ENCODE measurements at places on chromosomes 4 and X.

GRCh38 chr4:3706565-3707422 is 59.4 kb upstream of the ADRA2C start:
- no peak for DNase-seq

GRCh38 chr4:65669111-65670019 is 924 bp downstream of the EPHA5 start:
- no peak for DNase-seq

DNA sequence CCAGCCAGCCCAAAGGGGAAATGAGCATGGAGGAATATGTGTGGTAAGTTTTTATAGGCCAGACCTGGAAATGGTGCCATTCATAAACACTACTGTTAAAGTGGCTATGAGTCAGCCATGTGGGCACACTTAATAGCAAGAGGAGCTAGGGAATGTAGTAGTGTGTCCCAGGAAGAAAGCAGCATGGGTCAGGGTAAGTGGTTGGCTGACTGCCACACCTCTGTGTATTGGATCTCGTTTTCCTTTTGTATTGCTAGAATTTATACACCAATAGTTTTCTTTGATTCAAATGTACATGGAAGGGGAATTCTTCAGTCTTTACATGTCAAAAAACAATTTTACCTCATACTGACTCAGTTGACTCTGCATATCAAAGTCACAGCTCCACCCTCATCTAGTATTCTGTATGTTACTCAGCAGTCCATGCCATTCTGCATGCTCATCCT is 22.9 kb upstream of the SGMS2 start:
- no peak for DNase-seq

- no peak for DNase-seq
Observed at GRCh38 chr4:110998320-110998719, 375.4 kb upstream of the PITX2 start.

DNA sequence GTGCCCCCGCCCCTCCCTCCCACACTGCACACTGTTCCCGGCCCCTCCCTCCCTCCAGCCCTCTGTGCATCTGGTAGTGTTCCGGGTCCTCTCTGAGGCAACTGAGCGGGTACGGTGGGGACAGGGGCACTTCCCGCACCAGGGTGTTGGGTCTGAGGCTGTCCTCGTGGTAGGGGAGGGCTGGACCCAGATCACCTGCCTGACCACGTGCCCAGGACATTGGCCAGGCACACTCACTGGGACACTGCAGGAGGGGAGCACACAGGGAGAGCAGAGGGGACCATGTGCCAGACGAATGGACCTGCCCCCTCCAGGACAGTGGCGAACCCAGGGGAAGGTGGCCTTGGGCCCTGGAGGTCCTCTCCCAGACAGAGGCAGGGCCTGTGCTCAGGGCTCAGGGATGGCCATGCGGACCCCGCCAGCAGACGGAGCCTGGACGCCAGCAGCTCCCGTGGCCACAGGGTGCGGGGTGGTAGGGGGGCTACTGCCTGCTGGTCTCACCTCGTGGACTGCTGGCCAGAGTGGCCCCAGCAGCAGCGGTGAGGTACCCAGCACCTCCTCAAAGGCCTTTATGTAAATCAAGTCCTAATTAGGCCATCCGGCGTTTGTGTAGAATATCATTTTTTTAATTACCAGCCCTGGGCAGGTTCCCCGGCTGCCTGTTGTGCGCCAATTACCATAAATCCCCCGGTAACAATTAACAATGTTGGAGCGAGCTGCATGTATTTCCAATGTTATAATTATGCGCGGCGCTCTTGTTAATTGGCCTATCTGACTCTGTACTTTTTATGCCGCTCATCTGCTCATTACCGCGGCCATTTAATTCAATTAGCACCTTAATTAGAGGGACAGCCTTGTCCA is 106.9 kb downstream of the FAM53A start:
- no peak for DNase-seq

GRCh38 chr4:176921256-176921655 is 128.5 kb upstream of the VEGFC start:
- no peak for DNase-seq

- DNase-seq = no peak
Observed at GRCh38 chrX:24113181-24113580, 36.3 kb upstream of the ZFX start.

- DNase-seq = no peak
Observed at GRCh38 chrX:80423744-80424143, 3.5 kb downstream of the TENT5D start.

DNA sequence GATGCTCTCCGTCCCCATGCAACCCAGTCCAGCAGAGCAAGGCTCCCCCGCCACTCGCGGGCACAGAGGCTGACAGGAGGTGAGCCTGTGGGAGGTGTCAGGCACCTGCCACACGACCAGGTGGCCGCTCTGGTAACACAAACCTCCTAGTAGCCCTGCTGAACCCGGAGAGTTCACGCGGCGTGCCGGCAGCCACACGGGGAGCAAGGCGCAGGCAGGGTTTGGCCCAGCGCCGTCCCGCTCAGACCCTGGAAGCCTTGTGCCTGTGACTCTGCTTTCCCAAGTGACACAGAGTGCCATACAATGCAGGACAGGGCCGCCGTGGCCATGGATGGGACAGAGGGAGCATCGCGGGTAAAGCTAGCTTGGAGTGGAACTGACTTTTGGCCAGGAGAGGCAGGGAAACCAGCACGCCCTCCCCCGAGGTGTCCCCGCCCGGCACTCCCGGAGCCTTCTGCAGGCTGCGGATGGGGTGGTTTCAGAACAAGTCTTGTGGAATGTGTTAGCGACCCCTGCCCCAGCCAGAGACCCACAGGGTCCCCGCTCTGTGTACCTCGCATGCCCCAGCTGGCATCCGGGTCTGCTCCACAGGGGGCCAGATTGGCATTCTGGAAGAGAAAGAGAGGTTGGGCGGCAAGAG is 44.7 kb upstream of the AFAP1 start:
- DNase-seq = no peak

- DNase-seq = no peak
Observed at GRCh38 chr4:166087569-166087968, 214.5 kb downstream of the TLL1 start.

GRCh38 chr4:133390198-133390855 is 241.2 kb downstream of the PCDH10 start:
- DNase-seq = no peak

GRCh38 chr4:48791313-48791712 is 11.2 kb upstream of the FRYL start:
- DNase-seq = no peak

DNA sequence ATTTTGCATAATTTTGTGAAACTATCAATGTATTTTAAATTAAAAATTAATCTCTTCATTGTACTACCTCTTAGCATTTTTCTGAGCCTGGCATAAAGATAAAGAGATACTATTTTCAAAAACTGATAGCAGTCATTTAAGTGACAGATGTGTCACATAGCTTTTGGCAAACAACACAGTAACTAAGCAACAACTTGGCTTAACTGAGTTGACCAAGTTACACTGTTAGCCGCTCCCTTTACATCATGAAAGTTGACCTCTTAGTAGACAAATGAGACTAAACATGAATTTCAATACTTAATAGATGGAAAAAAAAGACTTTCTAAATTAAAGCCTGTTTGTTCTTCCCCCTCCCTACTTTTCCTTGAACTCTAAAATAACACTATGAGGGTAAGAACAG is 62.0 kb downstream of the ATP8A1 start:
- DNase-seq = no peak

DNA sequence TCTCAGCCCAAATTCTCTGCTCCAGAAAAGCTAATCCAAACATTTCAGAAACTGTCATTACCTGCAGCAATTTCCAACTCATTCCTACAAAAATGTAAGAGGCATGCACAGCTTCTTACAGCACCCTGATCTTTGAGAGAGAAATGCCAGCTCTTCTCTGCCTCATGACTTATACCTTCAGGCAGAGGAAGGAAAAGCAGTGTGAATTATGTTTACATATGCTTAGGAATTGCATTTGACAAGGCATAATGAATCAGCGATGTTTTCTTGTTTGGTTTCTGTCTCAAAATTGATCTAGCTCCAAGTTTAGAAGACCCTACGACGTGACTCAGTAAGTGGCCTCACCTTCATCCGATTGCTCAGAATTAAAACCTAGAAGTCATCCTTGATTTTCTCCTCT is 21.8 kb upstream of the AGA start:
- no peak for DNase-seq
